Bronchial smooth muscle cell (primary cell): ENCODE measurements at places on chromosomes 2 and 18. TPM values are rescaled to one million over a fixed set of nuclear protein-coding genes. Genes with fewer than 3 reads are reported as not detected.

ZNF804A gene
- total RNA-seq = 0.86 and 4.7 TPM in 2 replicates

WNT6 gene
- not detected in 2 replicates for total RNA-seq

ANKRD30B gene
- under 0.01 TPM in 1 of 2 replicates, not detected in the other for total RNA-seq

ANKRD44 gene
- 9.4 and 9.9 TPM in 2 replicates for total RNA-seq

NCKAP5 gene
- 0.52 and 1.1 TPM in 2 replicates for total RNA-seq

NCK2 gene
- total RNA-seq = 16.5 and 35.7 TPM in 2 replicates

LOXHD1 gene
- not detected in 2 replicates for total RNA-seq

CRYGD gene
- not detected in 2 replicates for total RNA-seq

FKBP7 gene
- total RNA-seq = 52.2 and 56.4 TPM in 2 replicates

COA5 gene
- total RNA-seq = 48.1 and 54.4 TPM in 2 replicates

OR6B2 gene
- total RNA-seq = not detected in 2 replicates

OTOS gene
- not detected in 2 replicates for total RNA-seq

C2orf80 gene
- total RNA-seq = not detected in 2 replicates

HOXD13 gene
- not detected in 2 replicates for total RNA-seq

CXCR4 gene
- under 0.01 and 0.09 TPM in 2 replicates for total RNA-seq

IL1RN gene
- total RNA-seq = 0.16 TPM in 1 of 2 replicates, not detected in the other

CMPK2 gene
- 0.17 and 0.47 TPM in 2 replicates for total RNA-seq

FMNL2 gene
- total RNA-seq = 18.8 and 31.8 TPM in 2 replicates

IL1F10 gene
- total RNA-seq = not detected in 2 replicates

MSH2 gene
- total RNA-seq = 13.7 and 18.3 TPM in 2 replicates

ERFE gene
- 0.32 and 1.3 TPM in 2 replicates for total RNA-seq

SERPINB4 gene
- not detected in 2 replicates for total RNA-seq

SOCS6 gene
- 20.8 and 29.9 TPM in 2 replicates for total RNA-seq

MEP1B gene
- total RNA-seq = not detected in 2 replicates

NPPC gene
- total RNA-seq = 0.16 TPM in 1 of 2 replicates, not detected in the other

ATF2 gene
- 31.2 and 40.4 TPM in 2 replicates for total RNA-seq

GEN1 gene
- 3.2 and 3.3 TPM in 2 replicates for total RNA-seq

GPR45 gene
- not detected in 2 replicates for total RNA-seq

LIPG gene
- total RNA-seq = 0.17 and 0.63 TPM in 2 replicates

CHRNA1 gene
- total RNA-seq = not detected in 2 replicates

ALPI gene
- not detected in 2 replicates for total RNA-seq

GDF7 gene
- total RNA-seq = under 0.01 TPM in 2 replicates
